ENCODE measurements at places on chromosomes 4 and X.
A peak's percentile ranks its signal among the peaks of the same experiment; 100 is the strongest.

DNA sequence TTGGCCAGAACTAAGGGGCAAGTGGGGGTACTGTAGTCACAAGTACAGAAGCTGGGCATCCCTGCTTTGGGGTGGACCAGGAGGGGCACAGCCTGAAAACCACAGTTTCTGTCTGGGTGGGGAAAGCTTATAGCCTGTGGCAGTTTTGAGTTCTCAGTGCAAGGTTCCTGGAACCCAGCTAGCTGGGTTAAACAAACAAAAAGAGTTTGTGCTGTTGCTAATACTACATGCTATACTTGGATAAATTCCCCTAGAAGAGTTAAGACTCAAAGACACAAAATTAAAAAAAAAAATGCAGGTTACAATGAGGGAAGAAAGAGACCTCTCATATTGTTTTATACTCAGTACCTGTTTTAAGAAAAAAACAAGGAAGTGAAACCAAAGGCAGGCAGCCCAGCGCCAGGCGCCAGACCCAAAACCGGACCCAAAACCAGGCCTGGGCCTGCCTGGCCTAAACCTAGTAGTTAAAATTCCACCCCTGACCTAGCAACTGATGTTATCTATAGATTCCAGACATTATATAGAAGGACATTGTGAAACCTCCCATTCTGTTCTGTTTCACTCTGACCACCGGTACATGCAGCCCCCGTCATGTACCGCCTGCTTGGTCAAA is 50.8 kb downstream of the SLC2A9 start:
- DNase-seq, result no peak

DNA sequence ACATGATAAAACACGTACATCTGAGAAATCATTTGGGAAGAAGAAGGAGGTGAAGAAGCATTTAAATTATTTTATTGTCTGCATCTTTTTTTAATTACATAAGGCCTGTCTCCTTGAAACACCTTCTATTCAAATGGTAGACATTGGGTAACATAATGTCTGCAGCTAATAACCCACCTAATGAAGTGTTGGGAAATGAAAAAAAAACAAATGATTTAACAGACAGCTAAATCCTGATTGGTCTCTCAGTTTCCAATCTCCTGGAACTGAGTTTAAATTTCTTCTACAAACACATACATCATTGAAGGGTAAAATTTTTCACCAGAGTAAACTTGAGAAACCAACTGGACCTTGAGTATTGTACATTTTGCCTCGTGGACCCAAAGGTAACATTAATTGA is at the start of gene AMTN:
AMTN (plus strand) TSS at position 301 of the 400 bp plus-strand sequence. CDS start 209 bp downstream, outside the sequence.
- no peak for DNase-seq

DNA sequence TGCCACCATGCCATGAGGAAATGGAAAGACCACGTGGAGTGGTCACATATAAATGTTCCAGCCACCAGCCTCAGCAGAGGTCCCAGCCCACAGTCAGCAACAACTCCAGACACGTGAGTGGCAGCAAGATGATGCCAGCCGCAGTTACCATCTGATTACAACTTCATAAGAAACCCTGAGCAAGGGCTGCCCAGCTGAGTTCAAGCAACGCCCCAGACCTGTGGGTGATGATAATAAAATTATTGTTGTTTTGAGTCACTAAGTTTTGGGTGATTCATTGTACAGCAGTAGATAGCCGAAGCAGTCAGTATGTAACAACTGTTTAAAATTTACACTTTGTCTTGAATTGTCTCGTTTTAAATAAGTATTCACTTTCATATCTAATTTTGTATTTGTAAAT is 5.8 kb upstream of the CCNG2 start:
- DNase-seq, result no peak

DNA sequence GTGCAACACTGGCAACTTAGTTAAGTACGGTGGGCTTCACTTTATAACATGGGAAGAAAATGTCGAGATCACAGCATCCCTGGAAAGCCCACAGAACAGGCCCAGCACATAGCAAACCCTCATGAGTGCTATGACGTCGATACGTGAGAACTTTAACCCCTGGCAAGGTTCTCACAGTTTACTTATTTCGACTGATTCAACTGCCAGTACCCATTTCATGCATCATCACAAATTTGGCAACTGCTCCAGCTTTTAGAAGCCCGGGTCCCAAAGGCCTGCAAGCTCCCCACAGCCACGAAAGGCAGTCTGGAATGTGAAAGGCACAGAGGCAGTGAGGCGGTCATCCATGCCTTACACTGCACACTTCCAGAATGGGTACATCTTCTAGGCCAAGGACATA is 41.2 kb downstream of the RELL1 start:
- DNase-seq, result peak; percentile 38

DNA sequence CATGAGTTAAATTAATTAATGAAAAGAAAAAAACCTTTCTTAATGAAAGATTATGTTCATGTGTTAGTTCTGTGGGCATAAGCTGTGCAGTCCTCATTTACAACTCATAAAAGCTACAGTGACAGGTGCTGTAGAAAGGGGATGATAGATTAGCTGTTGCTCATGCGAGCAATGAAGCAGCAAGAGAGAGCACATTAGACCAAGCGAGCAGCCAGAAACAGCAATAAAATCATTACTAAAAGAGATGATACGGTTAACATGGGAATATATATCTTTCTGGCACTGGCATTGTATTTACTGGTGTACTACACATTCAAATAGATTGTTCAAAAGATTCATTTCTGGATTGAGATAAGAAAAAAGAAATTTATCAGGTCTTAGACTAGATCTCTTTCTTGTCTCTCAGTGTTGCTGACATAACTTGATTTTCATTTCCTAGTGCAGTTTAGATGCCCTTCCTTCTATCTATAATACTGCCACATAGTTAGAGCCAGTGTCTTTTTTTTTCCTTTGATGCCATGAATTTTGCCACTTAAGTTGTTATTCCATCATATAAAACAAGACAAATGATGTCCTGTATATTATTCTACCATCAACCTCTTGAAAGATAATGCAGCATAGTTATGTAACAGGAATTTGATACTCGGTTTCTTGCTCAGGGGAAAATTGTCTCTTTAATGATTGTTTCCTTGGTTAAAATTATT is 164.6 kb downstream of the BANK1 start:
- DNase-seq, result no peak

GRCh38 chr4:173226401-173226888 is 57.8 kb downstream of the GALNT7 start:
- no peak for DNase-seq

DNA sequence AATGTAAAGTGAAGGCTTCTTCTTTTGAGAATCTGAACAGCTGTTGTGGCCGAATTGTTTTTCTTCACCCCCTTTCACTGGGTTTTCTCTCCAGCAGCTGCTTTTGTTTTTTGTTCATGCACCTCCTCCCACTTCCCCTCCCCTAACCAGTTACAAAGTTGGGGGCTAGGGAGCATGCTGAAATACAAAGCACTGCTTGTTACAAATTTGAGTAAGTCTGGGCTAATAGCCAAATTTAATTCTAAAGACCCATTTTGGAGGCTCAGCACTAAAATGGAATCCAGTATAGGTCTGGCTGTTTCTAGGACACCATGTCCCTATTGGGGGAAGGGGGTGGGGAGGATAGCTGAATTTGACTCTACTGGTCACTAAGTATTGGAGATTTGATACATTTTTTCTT is 89.2 kb upstream of the GPM6B start:
- no peak for DNase-seq

- DNase-seq, result no peak
These were observed 10.4 kb upstream of the ABLIM2 start for GRCh38 chr4:8168832-8169598.

DNA sequence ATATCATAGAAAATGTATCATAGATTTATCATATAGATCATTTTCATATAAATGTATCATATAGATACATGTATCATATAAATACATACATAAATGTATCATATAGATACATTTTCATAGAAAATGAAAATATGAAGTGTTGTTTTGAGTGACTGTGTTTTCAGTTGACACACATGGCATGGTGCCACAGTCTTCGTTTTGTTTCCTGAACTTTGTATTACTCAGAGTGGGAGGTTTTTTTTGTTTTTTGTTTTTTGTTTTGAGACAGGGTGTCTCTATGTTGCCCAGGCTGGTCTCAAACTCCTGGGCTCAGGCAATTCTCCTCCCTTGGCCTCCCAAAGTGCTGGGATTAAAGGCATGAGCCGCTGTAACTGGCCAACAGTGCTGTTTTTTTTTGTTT is 3.9 kb downstream of the RBM10 start:
- DNase-seq, result no peak

DNA sequence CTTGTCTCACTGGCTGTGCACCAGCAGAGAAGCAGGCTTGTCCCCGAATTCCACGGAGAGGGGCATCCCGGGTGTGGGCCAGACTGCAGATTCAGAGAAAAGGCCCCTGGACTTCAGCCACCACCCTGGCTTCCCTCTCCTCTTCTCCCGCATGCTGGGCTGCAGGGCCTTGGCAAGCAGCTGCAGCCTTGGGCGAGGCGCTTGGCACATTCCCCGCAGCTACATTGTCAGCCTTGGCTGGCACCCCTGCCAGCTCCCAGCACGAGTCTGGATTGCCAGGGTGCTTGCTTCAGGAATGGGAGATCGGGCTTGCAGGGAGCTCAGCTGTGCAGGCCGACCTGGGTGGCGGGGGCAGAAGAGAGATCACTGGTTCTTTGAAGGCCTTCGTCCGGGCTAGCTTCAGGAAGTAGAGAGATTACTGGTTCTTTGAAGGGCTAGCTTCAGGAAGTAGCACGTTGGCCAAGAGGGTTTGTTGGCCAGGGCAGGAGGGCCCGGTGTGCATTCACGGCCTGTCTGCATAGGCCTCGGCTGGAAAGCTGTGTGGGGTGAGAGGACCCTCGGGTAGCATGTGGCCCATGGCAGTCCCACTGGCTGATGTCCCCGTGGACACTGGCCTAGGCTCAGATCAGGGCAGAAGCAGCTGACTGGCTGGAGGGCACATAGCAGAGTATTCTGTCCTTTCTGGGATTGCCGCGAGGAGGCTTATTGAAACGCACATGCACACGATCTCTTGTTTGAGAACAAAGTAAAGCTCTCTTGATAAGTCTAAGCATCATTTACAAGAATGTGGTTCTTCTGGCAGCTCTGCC is 2.7 kb downstream of the ABCD1 start:
- DNase-seq, result no peak

- DNase-seq, result no peak
These were observed 1858.6 kb upstream of the ADGRL3 start for GRCh38 chr4:59341506-59341905.

- DNase-seq, result no peak
These were observed 23.3 kb upstream of the SORBS2 start for GRCh38 chr4:185835336-185835735.

DNA sequence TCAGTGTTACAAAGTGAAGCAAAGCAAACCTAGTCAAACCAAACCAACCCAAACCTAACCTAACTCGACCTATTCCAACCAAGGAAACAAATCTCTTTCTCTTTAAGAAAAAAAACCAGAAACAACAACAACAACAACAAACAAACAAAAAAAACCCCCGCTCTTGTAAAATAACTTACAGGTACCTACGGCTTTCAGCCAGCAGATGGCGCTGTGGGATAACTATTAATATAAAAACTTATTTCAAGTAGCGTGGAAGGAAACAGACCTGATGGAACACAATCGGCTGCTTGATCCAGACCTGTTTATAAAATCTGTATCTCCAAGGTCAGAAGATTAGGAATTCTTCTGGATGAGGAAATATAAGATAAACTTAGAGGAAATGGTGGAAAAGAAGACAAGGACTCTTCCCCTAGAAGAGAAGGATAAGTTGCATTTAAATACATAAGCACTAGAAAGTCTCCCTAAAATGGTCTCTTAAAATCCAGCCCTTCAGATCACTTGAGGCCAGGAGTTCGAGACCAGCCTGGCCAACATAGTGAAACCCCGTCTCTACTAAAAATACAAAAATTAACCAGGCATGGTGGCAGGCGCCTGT is 34.4 kb upstream of the CDKL5 start:
- no peak for DNase-seq

- no peak for DNase-seq
These were observed 486.3 kb downstream of the BCOR start for GRCh38 chrX:39611468-39611867.

GRCh38 chrX:31212856-31213748 is 141.3 kb upstream of the FTHL17 start:
- DNase-seq, result no peak

- DNase-seq, result no peak
These were observed 135.5 kb downstream of the REPS2 start for GRCh38 chrX:17081968-17082367.

DNA sequence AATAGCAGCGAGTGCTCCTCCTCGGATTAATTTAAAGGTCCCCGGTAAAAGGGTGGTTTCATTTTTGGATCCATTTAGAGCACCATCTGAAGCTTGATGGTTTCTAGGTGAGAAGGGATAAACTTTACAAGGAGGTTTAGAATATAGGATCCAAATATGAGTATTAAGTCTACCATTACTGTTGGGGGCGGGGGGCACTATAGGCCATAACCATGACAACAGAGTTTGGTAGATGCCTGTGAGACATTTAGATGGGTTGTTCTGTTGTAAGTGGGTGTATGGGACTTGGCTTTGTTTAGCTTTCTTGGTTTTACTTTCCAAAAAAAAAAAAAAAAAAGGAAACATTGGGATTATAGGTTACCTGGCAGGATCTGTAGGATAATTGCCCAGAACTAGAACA is 92.7 kb downstream of the TENT5D start:
- DNase-seq, result no peak

DNA sequence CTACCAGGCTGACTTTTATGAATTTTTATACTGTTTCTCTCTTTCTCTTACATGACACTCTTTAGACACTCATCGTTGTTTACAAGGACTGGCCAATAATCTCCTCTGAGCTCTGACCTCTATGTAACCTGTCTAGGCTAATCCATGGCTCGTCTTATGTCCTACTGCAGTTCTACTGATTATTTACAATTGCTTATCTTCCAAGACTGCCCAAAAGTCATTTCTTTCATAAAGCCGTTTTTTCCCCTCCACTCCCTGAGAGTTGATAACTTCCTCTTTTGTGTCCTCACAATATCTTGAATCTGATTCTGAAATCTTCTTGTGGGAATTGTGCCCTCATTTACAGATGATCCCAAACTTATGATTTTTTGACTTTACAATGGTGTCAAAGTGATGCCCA is 18.3 kb upstream of the SNCA start:
- no peak for DNase-seq
